ENCODE measurements at places on chromosomes 2 and 18. TPM values are rescaled to one million over a fixed set of nuclear protein-coding genes. Genes with fewer than 3 reads are reported as not detected.

DNA sequence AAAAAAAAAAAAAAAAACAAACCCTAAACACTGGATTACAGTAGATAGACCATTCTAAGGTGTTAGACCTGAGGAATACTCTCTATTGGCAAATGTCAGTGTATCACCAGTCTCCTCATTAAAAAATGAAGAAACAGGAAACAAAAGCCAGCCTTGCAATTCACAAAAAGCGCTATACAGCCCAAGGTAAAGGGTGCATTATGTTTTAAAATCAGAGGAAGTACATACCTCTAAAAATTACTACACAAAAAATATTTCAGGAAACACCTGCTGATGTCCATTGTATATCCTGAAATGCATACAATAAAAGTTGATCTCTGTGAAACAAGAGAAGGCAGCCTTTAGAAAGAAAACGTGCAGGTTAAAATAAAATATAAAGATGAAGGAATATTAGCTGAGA lies 54.9 kb upstream of the TSPYL6 start:
- no peak for DNase-seq

DNA sequence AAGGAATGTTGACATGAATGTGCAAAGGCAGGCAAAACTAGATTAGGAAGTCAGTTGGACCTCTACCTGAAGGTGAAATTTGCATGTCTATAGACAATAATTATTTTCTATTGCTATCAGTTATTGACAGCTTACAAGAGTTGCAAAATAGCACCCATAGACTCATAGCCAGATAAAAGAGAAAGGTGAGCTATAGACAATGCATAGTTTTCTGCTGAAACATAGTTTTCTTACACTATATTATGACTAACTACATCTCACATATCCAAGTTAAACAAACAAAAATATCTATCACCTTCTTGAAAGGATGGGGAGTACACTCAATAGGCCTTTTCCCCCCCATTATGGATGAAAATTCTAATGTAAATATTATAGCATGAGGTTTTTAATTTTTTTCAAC lies 305.0 kb downstream of the PTH2R start:
- no peak for DNase-seq

- DNase-seq = no peak
Measured at GRCh38 chr2:110114831-110115255, 779 bp downstream of the MALL start.

KLHL30 gene
- 0.96 TPM for total RNA-seq
